ENCODE measurements at places on chromosomes 1 and 21. TPM values are rescaled to one million over a fixed set of nuclear protein-coding genes. Genes with fewer than 3 reads are reported as not detected.

DNA sequence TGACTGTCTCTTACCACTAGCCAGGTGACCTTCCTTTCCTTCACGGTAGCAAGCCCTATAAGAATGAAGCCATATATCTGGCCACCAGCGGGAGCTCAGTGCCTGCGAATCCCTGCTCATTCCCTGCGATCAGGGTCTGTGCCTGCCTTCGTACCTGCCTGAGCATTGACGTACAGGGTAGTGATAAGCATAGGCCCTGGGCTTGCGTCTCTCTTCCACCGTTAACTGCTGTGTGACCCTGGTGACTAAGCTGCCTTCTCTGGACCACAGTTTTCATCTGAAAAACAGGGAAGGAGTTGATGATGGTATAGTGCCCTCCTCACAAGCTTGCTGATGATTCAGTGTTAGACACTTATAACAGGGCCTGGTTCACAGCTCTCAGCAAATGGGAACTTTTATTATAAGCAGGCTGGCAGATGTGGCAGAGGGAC, 4.1 kb downstream of the ZC3H12A start:
- no peak for DNase-seq

DNA sequence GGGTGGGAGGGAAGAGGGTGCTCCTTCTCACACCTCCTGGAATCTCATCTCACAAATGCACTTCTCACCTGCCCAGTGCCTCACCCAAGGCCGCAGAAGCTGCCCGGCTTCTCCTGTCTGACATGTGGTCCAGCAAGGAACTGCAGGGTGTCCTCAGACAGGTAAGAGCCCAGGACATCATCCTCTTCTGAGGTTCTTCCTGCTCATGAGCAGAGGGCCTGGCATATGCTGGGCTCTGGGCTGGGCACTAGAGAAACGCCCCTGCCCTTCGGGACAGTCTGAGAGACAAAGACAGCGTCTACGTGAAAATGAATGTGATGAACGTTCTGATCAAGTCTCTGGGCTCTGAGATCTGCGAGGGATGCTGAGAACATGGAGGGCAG, 42.4 kb downstream of the PKP1 start:
- no peak for DNase-seq

DNA sequence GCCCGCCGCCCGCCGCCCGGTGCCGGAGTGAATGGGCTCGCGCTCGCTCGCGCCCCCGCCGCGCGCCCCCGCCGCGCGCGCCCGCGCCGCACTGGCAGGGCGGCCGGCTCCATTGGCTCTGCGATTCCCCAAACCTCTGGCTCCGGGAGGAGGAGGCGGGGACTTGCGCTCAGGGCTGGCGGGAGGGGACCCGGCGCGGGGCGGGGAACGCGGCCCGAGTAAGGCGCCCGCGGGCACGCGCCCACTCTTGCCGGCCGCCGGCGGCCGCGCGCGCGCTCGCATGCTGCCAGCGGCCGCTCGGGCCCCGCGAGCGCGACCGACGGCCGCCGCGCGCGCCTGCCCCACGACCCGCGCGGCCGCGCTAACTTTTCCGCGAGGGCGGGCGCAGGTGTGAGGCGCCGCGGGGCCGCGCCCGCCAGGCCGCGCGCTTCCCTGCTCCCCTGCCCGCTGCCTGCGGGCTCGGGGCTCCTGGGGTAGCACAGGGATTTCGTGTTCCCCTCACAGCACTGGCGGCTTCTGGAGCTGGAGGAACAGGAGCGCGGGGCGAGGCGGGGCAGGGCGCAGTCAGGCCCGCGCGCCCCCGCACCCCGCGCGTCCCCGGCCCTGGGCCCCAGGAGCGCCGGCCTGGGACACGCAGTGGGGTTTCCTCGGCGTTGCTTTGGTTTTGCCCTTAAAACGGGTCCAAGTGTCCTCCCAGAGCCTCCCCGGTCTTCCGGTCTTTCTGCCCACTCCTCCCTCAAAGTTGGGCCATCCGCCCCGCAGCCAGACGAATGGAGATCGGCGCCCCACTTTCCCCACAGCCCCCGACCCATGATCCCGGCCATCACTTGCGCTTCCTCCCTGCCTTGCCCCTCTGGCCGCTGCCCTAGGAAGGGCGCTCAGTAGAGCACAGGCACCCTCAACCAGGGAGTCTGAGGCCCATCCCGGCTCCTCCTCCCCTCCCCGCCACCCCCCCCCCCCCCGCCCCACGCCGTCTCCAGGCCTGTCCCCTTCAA, 101.5 kb downstream of the CASZ1 start:
- peak; percentile 97 for DNase-seq

- DNase-seq, result no peak
Measured at GRCh38 chr1:222325506-222325905, 222.4 kb downstream of the HHIPL2 start.

GRCh38 chr1:214454569-214455396, 96.6 kb downstream of the PTPN14 start:
- no peak for DNase-seq

DNA sequence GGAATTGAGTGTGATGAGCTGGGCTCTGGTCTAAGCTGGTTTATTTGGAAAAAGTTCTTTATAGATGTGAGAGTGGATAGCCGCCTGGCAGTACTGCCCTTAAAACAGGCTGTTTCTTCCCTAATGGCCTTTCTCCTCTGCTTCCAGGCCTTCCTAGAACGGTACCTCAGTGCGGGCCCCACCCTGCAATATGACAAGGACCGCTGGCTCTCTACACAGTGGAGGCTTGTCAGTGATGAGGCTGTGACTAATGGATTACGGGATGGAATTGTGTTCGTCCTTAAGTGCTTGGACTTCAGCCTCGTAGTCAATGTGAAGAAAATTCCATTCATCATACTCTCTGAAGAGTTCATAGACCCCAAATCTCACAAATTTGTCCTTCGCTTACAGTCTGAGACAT, 49.2 kb downstream of the VANGL1 start:
- no peak for DNase-seq

DNA sequence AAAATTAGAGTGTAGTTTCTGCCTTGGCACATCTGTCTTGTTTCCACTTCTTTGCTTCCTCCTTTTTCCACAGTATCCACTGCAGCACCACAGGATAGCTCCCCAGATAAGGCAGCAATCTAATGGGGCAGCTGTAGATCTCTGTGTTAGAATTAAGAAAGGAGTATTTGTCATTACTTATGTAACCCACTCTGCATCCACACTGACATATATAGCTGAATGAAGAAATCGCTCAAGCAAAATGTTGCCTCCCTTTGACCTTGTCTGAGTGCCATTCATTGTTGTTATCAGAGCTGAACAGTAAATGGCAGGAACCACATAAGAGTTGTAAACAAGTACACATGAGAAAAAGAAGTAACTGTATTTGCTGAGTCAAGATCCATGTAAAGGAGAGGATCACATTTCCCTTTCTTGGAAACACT, 45.9 kb upstream of the DPH5 start:
- no peak for DNase-seq

DNA sequence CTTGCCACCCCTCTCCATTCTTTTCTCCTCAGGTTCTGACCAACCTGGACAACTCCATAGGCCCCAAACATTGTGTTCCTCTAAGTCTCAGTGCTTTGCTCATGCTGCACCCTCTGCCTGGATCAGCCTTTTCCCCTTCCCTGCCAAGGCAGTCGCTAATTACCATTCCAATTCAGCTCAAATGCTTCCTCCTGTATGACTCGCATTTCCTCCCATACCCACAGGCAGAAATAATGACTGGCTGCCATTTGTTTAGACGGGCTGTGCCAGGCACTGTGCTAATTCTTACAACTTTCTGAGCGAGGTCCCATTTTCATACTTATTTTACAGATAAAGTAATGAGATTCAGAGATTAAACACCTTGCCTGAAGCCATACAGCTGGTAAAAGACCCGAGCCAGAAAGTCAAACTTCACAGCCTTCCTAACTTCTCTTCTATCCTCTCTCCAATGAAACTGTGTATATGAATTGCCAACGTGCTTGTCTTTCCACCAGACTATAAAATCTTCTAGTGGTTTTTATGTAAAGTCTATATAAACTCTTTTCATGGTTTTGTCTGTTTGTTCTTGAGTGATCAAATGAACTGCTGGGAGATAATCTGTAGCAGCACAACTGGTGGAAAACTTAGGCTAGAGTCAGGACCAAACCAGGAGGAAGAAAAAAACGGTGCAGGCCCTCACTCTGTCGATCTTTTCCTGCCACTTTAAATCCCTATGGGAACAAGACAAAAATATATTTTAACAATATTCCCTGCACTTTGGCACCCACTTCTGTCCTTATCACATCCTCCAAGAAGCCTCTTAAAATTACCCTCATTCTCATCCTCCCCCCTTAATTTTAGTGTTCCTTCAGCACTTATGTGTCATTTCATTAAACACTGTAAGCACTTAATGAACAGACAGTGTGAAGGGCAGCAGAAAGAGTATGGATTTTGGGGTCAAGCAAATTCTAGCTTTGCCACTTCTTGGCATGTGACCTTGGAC, 33.7 kb downstream of the RAB3B start:
- no peak for DNase-seq

DNA sequence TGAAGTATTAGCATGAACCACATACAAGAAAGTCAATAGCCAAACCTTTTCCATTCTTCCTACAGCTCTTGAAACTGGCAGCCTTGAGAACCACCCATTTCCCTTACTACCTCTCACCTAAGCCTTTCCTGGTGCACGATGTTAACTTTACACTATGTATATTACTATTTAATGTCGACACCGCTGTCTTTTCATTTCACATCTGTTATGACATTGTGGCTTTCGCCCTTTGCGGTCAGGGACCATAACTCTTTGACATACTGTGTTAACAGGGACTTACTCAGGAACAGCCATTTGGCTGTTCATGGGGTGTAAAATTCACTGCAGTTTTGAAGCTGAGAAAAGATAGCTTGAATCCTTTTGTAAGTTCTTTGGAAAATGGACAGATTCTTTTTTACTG, 21.1 kb upstream of the GPR88 start:
- no peak for DNase-seq

DNA sequence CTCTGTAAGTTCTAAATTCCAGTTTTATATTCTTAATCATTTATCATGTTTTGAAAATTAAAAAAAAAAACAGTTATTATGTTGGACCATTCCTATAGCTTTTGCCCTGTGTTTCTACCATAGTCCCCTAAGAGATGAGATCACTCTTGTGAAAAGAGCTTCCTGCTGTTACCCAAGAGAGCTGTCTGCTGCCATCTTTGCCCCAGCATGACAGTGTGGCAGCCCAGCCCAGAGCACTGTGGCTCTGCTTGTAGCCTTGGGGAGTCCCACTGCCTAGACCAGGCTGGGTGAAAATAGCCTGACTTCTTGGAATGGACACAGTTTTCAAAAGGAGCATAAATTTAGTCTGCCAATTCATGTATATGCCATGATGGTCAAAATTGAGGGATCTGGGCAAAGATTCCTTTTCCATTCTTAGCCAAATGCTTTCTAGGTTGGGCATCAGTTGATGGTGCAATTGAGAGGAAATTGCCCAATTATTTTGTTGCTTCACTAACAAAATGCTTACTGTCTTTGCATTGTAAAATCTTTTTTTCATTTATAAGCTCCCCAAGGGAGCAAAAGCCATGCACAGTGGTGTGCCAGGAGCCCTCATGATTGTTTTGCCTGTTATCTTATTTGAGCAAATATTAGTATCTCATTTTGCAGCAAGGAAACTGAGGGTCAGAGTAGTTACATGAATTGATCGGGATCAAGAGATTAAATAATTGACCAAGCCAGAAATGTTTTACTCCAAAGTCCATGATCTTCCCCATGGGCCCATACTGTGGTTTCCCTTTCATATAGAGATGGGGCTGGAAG, 72.8 kb downstream of the ETS2 start:
- DNase-seq, result no peak

MPZ gene
- total RNA-seq, result 19.4 TPM

LAMC1 gene
- 247 TPM for total RNA-seq

NAV1 gene
- 236 TPM for total RNA-seq

SLC45A1 gene
- 8.7 TPM for total RNA-seq

TCEA3 gene
- total RNA-seq, result 25.7 TPM

SEMA6C gene
- 8.1 TPM for total RNA-seq
